Stimulated activated CD8-positive, alpha-beta memory T cell treated with anti-CD3 and anti-CD28 coated beads, Interleukin-4, amount 100 ng/mL, for 1 hour (primary cell): ENCODE measurements at places on chromosomes 2 and 18.

DNA sequence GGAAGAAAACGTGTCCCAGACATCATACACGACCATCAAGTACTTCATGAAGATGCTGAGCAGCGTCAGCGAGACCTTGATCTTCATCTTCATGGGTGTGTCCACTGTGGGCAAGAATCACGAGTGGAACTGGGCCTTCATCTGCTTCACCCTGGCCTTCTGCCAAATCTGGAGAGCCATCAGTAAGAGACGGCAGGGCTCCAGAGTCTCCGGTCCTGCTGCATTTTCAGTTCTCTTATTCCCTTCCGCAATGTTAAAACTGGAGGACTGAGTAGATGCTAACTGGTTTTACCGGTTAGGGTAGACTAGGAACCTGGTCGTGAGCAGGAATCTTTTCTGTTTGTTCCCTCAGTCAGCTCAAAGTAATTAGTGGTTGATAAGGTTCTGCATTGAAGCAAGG, 32.3 kb downstream of the SLC9A4 start:
- no peak for DNase-seq

DNA sequence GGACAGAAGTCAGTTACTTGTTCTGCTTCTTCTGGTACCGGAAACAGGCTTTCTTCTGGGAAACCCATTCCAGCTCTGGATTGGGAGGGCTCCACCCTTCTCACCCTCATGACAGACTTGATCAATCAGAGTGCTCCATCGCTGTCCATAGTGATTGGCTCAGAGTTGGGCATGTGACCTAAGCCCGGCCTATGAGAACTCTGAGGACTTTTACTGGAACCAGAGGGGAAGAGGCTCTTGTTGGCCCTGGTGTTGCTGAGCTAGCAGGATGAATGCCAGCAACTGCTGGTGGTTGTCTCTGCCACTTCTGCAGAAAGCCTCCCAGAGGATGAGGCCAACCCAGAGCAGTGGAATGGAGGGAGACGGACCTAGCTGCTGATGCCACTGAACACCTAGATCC, 33.3 kb downstream of the TMEM37 start:
- no peak for DNase-seq

GRCh38 chr18:10482985-10483949, 28.8 kb downstream of the APCDD1 start:
- no peak for DNase-seq

DNA sequence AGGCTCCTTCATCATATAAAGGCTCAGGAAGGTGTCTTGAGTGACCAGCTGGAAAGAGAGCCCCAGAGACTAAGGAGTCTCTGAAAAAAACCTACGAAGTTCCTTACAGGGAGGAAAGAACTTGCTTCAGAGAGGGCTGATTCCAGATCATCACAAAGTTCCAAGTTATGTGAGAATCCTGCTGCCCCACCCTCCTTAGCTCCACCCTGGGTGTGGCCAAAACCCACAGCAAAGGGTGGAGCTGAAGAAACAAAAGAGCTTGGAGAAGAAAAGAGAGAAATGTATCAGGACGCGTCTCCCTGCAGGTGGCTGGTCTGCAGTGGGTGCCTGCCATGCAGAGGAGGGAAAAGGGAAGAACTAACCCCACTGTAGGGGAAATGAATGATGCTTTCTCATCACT, 32.8 kb upstream of the ZNF396 start:
- DNase-seq, result no peak

DNA sequence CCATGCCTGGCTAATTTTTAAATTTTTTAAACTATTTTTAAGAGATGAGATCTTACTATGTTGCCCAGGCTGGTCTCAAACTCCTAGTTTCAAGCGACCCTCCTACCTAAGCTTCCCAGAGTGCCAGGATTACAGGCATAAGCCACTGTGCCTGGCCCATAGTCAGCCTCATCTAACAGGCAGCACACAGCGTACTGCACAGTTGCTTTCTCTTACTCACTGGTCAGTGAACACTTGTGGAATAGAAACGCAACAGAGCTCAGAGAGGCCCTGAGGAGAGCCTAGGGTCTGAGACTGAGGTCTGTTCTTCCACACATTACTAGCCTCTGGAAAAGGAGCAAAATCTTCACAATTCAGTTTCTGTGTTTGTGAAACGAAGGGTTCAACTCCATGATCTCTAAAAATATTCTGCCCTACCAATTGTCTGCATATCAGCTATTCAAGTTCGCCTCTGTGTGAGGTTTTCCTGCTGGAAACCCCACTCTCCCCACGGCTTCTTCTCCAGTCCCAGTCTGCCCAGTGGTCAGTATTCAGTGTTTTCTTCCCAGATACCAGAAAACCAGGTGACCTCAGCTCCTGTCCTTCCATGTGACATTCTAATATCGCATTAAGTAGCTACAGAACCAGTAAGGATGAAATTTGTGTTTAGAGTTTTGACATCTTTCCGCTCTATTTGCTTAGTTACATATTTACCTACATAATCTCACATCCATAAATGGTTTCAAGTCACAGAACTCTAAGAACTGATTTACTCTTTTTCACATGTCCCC, 26.6 kb upstream of the SNTG2 start:
- no peak for DNase-seq

GRCh38 chr2:122949523-122949922, 1075.6 kb upstream of the CNTNAP5 start:
- no peak for DNase-seq
